ENCODE measurements at places on chromosomes 3 and 15.

- no peak for DNase-seq
These were observed 34.4 kb downstream of the FAM43A start for GRCh38 chr3:194720048-194720447.

DNA sequence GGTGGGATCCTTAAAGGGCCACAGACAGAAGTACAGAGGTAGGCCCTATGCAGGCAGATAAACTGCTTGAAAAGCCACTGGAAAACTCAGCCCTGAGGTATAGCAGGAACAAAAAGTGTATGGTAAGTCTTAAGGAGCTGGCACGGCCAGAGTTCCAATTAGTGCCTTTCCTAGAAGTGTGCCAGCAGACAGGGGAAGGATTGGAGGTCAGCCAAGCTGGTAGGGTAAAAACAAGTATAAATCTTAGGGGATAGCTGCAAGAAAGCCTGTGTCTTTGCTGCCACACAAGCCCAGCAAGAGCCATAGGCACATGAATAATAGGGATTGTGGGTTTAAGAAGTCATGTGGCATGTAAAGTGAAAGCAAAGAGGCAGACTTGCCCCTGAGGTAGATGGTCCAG is 582.5 kb downstream of the PLOD2 start:
- no peak for DNase-seq

- DNase-seq: no peak
These were observed 1061.4 kb downstream of the OTOL1 start for GRCh38 chr3:162558016-162558415.

GRCh38 chr3:148641722-148642121 is 56.0 kb upstream of the AGTR1 start:
- DNase-seq: no peak

- no peak for DNase-seq
These were observed 2.9 kb downstream of the TRA2B start for GRCh38 chr3:185934767-185935464.

DNA sequence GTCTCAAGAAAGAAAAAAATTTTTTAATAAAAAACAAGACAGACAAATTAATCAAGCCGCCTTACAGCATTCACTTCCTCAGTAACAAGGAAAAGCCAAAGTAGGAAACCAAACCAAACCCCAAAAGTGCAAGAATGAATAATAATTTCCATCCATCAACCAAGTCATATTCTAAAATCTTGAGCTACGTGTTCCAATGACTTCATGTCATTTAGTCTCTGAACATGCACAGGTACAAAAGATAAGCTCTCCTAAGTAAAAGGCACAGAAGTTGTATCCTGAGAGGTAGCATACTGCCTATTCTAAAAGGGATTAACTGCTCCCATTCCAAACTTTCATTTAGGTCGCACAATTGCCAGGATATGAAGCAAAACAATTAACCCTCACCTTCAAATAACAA is 29.7 kb downstream of the SLC4A7 start:
- no peak for DNase-seq

DNA sequence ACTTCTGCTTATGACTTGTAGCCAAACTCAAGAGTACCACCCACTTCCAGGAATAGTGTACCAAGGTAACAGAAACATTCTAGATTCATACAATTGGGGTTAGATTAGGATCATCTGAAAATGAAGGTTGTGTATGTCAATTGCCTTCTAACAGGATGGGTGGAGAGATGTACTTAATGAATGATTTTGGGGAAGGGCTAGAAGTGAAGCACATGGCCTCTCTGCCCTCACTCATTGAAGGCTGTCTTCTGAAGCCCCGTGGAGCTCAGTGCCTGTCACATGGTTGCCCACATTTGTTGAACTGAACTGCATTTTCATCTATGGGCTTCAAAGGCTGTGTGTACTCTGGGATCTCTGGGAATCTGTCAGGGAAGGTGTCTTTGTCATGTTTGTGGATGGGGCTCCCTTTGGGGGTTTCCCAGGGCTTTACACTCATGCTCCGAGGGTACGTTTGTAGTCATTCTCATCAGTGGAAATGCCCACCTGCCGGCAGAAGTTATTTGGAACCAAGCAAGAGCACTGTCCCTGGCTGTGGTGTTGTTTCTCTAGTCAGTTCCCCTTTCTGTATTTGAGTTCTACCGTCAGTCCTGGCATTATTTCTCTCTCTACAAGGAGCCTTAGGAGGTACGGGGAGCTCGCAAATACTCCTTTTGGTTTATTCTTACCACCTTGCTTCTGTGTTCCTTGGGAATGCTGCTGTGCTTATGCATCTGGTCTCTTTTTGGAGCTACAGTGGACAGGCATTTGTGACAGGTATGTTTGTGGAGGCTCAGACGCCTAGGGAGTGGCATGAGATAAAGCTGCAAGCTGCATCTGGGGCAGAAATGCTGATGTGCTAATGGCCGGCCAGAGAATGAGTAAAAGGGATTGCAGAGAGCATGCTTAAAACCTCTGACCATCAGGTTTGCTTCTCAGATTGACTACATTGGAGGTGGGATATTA is 22.4 kb downstream of the CD86 start:
- DNase-seq: no peak

DNA sequence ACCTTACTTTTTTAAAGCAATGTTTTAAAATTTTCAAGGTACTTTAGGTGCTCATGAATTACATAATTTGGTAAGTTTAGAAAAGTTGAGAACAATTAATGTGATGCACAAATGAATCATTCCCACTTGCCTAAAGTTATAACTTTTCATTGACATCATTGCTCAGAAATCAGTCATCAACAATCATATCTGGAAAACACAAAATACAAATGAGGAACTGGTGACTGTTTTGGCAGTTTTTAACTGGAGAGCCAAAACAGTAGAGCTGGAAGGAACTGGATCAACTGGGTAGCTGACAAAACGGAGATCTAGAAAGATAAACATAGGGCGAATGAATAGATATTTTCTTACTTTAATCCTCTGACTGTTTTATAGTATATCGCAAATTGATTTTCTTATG is 767.1 kb downstream of the IGSF11 start:
- DNase-seq: no peak

GRCh38 chr15:88661041-88661700 is 22.4 kb downstream of the ISG20 start:
- DNase-seq: no peak

GRCh38 chr3:39760325-39760724 is 49.1 kb upstream of the MYRIP start:
- DNase-seq: no peak

- DNase-seq: no peak
These were observed 255.3 kb downstream of the RORA start for GRCh38 chr15:60973637-60974415.

GRCh38 chr15:63203451-63204090 is 14.2 kb downstream of the RAB8B start:
- no peak for DNase-seq

DNA sequence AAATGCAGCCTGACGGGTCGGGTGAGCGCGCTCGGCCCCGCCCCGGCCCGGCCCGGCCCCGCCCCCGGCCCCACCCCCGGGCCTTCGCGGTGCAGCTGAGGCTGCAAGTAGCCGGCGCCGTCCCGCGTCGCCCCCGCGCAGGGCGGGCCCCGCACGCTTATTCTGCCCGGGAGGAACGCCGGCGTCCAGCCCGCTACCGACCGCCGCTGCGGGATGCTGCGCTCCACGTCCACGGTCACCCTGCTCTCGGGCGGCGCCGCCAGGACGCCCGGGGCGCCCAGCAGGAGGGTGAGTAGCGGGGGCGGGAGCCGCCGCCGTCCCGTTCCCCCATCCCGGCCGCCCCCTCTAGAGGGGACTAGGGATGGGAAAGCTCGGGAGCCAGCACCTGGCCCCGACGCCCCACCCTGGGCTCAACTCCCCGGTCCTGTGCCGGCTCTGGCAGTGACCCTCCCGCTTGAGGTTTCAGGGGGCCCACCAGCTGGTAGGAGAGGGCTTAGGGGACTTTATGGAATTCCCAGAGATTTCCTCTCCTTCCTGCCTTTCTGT is at the start of gene MYZAP:
Gene MYZAP (plus strand): TSS at position 83 of the 546 bp plus-strand sequence. CDS start 131 bp downstream, at position 214.
- DNase-seq: no peak

DNA sequence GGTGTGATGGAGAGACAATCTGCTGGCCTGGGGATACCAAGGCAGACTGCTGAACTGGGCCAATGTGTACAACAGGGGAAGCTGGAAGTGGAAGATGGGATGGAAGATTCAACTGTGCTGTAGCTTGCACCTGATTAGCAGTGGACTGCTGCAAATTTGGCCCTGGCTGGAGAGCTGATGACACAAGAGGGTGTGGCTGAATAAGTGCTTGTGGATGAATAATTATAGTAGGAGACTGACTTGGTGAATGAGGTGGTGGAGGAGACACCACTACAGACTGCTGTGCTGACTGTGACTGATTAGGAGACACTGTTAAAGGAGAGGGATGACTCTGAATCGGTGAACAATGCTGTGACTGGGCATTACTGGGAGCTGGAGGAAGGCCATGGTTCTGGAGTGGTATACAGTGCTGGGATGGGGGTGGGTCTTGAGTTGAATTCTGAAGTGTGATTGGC is 52.5 kb downstream of the PHC3 start:
- no peak for DNase-seq

- no peak for DNase-seq
These were observed 207.9 kb upstream of the TBL1XR1 start for GRCh38 chr3:177405191-177405672.

DNA sequence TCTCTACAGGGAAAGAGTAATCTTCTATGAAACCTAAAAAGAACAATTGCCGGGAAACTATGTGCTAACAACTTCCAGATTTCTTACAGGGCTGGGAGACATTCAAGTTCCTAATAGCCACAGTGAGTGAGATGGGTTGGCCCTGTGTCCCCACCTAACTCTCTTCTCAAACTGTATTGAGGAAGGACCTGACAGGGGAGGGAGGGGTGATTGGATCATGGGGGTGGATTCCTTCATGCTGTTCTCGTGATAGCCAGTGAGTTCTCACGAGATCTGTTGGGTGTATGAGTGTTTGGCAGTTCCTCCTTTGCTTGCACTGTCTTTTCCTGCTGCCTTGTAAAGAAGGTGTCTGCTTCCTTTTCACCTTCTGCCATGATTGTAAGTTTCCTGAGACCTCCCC is 958.7 kb downstream of the AGBL1 start:
- DNase-seq: no peak

DNA sequence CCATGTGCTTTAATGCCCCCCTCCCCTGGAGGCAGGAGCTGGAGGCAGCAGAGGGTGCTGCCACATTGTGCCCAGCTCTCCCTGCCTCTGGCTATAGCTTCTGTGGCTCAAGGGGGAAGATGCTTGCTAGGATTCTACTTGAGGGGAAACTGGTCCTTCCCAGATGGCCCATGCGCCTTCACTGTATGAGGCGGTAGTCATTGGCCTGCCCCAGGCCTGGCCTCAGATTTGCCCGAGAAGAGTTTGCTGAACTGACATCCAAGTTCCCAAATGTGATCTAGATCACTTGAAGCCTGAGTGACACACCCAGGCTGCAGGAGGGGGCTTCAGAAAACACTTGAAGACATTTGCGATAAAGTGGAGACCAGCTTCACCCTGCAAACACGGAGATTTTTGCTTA is 4.1 kb downstream of the SYNM start:
- DNase-seq: no peak

DNA sequence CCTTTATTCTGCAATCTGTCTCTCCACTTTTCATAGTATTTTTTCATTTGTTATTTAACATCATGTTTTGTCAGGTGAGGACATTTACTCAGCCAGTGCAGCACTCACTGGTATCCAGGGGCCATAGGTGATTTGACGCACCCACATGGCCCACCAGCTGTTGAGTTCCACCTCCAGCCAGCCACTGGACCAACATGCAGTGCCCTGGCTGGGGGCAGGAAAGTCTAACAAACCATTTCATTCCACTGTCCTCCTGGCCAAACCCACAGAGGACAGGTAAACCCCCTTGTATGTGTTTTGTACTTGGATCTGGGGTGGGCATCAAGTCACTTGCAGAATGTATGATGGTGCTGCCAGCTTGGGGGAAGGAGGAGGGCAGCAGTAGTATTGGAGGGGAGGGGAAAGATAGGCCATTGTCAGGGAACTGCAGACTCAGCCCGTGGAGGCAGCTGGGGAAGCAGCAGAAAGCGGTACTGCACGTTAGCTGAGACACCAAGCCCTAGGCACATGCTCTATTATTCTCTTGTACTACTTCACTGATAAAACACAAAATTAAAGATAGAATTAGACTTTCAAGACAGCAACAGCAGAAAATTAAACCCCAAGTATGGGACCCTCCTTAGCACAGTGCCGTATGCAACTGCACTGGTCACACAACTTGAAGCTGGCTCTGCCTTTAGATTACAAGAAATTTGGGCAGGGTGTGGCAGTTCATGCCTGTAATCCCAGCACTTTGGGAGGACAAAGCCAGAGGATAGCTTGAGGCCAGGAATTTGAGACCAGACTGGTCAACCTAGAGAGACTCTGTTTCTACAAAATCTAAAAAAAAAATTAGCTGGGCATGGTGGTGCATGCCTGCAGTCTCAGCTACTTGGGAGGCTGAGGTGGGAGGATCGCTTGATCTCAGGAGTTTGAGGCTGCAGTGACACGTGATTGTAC is 15.4 kb upstream of the RPL24 start:
- no peak for DNase-seq

DNA sequence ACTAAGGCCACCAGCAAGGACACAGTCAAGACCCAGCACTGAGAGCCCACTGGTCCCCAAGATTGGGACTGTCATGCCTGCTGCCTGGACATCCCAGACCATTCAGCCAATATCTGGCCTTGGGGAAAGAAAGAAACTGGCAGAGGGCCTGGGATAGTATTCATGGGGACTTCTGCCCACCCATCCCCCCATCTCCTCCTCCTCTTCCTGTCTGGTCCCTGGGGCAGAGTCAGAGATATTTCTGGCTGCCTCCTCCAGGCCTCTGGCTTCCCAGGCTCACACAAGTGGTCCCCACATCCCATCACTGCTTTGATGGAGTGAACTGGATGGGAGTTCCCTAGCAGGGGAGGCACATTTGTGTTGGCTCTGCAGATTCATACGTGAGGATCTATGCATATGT is 4.2 kb upstream of the RASL12 start:
- DNase-seq: no peak

GRCh38 chr3:194326192-194326967 is 24.7 kb downstream of the CPN2 start:
- DNase-seq: no peak

DNA sequence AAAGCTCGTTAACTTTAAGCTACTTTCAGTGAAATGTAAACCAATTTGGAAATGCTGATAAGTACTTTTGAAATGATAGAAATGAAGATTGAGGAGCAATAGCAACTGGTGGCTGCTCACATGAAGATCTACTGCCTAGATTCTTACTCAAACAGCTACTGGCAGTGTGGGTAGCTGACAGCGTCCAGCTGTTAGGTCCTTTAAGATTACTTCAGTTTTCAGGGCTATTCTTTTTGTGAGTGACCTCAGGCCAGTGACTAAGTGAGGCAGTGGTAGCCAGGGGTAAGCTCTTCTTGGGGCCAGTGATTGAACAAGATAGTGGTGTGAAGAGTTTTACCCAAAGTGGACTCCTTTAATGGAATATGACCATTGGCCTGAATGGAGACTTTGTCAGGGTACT is 41.3 kb downstream of the NECTIN3 start:
- no peak for DNase-seq

GRCh38 chr3:13563911-13564310 is 15.0 kb downstream of the FBLN2 start:
- no peak for DNase-seq
